ENCODE measurements at places on chromosomes 2 and 18. TPM values are rescaled to one million over a fixed set of nuclear protein-coding genes. Genes with fewer than 3 reads are reported as not detected.

Gene FHL2
- polyA plus RNA-seq = 437 TPM

Gene GAREM1
- 2.4 TPM for polyA plus RNA-seq

Gene MAL
- 4.2 TPM for polyA plus RNA-seq

Gene TMEFF2
- polyA plus RNA-seq = not detected

Gene GPAT2
- polyA plus RNA-seq = 4.6 TPM

Gene LYG2
- polyA plus RNA-seq = not detected

Gene ADAM23
- polyA plus RNA-seq = 27.4 TPM

Gene CD8B2
- not detected for polyA plus RNA-seq

Gene REG3A
- not detected for polyA plus RNA-seq

Gene SERPINB4
- polyA plus RNA-seq = 0.10 TPM

Measured in heart right ventricle (tissue), 16 donors.